ENCODE measurements at places on chromosomes 1 and 21. TPM values are rescaled to one million over a fixed set of nuclear protein-coding genes. Genes with fewer than 3 reads are reported as not detected.

DNA sequence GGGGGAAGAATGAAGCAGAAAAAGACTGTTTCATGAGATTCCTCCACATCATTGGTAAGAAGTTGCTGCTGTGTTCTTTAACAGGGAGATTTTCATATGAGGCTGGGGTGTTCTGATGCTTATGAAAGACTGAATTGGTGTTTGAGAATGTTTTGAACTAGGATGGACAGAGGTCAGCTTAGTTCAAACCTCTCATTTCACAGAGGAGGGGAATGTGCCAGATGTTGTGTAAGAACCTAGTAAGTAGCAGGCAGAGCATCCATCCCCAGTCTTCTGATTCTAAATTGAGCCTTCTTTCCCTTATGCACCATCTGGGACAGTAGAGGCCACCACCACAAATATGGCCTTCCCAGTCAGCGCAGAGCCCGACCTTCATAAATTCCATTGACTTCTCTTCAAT lies 43.7 kb downstream of the SAMD13 start:
- no peak for DNase-seq

- DNase-seq, result no peak
These were observed 357.0 kb upstream of the NCAM2 start for GRCh38 chr21:20641241-20641640.

DNA sequence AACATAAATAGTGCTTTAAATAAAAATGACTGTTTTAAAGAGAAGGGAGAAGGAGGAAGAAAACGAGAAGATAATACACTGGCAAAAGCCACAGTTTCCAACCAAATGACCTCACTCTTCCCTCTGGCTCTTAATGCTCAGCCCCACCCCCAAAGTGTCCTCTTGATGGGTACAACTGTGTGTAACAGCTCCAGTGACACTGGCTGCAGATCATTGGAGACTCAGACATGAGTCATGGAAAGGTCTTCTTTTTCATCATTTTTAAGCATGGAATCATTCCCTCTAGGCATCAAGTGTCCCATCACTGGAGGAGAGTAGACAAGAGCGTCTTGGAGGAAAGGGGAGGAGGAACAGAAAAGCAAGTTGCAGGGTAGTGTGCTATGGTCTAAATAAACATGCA lies 333.0 kb downstream of the PAPPA2 start:
- DNase-seq, result no peak

- DNase-seq, result no peak
These were observed 13.2 kb downstream of the MEGF6 start for GRCh38 chr1:3598051-3598491.

DNA sequence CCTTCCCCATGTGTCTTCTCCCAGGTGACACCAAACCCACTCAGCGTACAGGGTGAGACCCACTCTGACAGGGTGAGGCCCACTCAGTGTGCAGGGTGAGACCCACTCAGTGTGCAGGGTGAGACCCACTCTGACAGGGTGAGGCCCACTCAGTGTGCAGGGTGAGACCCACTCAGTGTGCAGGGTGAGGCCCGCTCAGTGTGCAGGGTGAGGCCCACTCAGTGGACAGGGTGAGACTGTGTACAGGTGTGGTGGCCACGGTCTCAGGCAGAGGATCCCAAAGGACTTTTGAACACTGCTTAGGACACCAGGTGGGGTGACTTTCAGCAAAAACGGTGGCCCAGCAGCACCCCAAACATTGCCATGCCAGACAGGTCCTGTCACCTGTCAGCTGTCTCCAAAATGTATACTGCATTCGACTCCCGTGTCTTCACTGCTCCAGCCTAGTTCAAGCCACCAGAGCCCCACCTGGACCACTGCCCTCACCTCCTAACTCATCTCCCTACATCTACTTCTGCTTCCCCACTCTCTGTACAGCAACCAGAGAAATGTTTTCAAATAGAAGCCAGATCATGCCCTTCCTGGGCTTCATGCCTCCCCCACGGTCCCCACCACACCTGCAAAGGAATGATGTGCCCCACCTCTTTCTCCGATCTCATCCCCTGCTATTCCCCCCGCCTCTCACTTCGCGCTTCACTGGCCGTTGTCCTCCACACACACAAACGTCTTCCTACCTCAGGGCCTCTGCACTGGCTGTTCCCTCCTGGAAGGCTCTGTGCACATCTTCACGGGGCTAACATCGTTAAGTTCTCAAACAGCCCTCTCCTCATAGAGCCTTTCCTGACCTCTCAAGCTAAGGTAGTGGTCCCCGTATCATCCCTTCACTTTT lies 52.1 kb downstream of the ACBD3 start:
- DNase-seq, result no peak

- no peak for DNase-seq
These were observed 9.8 kb upstream of the OR2T1 start for GRCh38 chr1:248393050-248393449.

GRCh38 chr1:221868593-221869303 lies 126.9 kb upstream of the DUSP10 start:
- peak; percentile 39 for DNase-seq

SFPQ gene
- 363 TPM for polyA plus RNA-seq

RCSD1 gene
- not detected for polyA plus RNA-seq

PROK1 gene
- not detected for polyA plus RNA-seq

TAS1R1 gene
- 0.04 TPM for polyA plus RNA-seq

TTC24 gene
- polyA plus RNA-seq, result not detected

CRNN gene
- polyA plus RNA-seq, result not detected

PPIAL4G gene
- not detected for polyA plus RNA-seq

MYBPHL gene
- polyA plus RNA-seq, result not detected

LCE2B gene
- polyA plus RNA-seq, result not detected
